ENCODE measurements at places on chromosomes 6 and 20.
A peak's percentile ranks its signal among the peaks of the same experiment; 100 is the strongest.

DNA sequence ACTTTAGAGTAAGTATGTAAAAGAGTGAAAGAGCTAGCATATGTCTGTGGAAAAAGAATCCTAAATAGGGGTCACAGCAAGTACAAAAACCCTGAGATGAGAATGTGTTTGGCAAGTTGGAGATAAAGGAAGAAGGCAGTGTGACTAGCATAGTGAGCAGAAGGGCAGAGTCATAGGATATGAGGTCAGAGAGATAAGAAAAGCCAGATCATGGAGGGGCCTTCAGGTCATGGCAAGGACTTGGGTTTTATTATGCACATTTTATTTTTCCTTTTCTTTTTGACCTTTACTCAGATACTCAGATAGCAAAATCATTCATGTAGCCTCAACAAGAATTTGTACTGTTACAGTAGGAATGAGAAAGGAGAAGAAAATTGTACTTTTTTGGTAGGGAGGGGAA is 138.0 kb downstream of the GJA1 start:
- DNase-seq: no peak

- peak; percentile 55 for DNase-seq
Measured at GRCh38 chr6:29011276-29011734, 6.2 kb upstream of the ZNF311 start.

- no peak for DNase-seq
Measured at GRCh38 chr20:44302736-44303135, 8.3 kb downstream of the FITM2 start.

DNA sequence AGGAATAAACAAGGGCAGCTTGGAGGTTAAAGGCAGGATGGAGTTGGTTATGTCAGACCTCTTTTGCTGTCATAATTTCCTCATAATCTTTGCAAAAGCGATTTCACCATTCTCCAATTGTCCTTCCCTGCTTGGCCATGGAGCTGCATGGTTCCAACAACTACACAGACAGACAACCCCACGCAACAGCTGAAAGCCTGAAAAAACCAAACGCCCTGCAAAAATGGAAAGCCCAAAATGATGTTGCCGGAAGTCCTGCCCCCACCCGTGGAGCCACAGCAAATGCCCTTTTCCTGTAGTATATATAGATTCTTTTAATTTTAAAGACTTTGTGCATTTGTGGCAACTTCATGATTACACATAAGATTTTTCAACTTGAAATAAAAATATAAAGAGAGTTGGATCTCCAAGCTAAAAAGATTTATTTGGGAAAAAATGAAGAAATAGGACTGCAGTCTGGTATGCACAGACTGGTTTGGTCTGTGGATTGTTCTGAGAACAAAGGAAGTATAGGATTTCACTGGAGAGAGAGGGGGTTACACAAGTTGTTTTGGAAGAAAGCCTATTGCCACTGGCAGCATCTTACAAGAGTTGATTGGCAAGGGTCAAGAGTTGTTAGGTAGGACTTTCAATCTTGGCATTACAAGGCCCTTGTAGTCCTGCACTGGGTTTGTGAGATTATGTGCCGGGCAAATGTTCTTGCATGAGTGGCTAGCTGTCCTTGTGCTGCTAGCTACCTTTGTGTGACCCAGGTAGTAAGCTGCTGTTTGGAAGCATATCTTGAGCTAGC is 190.0 kb downstream of the C6orf118 start:
- DNase-seq: no peak

DNA sequence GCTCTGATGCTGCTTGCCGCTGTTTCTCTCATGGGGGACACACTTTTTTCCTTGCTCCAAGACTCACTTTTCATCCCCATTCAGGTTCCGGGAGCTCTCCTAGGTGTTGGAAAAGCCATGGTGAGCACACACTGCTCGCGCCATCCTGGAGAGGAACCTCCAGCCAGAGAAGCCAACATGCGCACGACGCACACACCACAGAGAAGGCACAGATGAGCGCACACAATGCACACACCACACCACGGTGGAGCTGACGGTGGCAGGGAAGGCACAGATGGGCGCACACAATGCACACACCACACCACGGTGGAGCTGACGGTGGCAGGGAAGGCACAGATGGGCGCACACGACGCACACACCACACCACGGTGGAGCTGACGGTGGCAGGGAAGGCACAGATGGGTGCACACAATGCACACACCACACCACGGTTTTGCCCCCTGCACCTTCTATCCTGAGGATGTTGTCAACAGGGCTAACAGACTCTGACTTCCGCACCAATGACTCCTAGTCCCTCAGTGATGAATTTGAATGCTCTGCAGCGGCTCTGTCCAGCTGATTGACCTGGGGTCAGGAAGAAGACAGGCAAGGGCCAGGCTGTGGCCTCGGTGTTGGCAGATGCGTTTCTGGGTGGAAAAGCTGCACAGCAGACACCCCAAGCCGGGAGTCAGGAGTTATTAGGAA is 154.7 kb downstream of the ERMARD start:
- DNase-seq: no peak

GRCh38 chr6:64696053-64696452 is 1011.0 kb downstream of the EYS start:
- no peak for DNase-seq

DNA sequence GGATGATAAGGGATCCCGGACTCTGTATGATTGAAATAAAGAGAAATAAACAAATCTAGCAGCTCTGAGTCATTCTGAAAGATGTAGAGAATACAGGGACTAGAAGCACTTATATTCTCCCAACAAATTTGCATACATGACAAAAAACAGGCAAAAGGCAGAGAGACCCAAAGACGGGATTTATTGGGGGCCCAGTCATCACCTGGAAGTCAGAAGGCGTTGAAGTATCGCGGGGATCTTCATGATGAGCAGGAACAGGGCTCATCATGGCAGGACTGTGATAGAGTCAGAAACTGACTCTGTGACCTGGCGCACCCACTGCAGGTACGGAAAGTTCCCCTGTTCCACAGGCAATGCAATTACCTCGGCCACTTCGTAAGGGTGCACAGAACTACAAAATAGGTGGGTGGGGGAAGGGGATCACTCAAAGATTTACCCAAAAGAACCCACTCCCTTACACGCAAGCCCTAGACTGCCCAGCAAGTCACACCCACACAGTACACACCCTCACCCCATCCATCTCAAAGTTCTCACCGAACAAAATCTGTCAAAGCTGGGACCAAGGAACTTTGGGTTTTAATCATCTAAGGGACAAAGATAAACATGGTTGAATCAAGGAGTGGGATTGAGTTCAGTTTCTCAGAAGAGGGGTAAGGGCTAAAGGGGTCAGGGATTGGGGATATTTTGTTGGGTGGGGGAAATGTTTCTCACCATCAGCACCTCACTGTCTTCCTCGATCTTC is 1.4 kb downstream of the CUTA start:
- no peak for DNase-seq
